Activated T-helper 2 cell treated with anti-CD3 and anti-CD28 coated beads, Interferon-gamma antibody, Interleukin-2, Interleukin-4, amounts not matched to agents 10 μg/mL and 5 μg/mL and 100 μg/mL, durations not matched to agents 14 hours and 24 hours and 36 hours (primary cell): ENCODE measurements at places on chromosomes 2 and 18. TPM values are rescaled to one million over a fixed set of nuclear protein-coding genes. Genes with fewer than 3 reads are reported as not detected.

GRCh38 chr2:162382278-162382677 lies 38.3 kb downstream of the GCA start:
- DNase-seq, result no peak

DNA sequence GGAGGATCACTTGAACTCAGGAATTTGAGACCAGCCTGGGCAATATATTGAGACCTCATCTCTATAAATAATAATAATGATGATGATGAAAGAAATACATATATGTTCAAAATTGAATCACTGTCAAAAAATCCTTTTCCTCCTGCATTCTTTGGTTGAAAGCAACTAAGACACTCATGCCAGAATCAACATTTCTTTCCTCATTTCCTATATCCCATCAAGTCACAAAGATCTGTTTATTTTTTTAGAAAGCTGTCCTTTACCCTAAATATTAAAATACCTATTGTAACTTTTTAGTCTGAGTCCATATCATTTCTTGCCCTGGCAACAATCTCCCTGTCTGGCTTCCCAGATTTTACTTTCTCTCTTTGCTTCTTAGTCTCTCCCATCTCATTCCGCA lies 31.8 kb upstream of the PPP4R3B start:
- DNase-seq, result no peak

DNA sequence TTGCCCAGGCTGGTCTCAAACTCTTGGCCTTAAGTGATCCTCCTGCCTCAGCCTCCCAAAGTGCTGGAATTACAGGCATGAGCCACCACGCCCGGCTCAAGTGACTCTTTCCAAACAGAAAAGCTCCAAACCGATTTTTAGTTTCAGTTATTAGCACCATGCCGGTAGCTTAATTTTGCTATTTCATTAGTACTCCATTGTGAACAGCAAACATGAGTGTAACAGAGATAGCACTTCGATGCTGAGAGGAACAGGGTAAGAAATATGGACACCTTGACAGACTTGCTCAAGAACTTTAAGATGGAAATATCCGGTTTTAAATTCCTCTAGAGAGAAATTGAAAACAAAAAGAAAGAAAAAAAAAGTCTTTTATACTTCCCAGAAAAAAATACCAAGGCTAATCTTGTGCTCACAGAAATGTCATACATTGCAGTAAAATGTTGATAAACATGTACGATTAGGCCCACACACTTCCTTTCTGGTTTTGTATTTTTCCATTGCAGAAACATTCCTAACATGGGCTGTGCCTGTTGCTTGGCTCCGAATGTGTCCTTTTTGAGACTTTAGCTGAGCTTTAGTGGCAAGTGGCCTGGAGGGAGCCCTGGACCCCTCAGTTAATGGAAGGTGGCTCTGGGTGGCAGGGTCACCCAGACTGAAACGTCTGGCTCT lies 18.3 kb downstream of the FHL2 start:
- no peak for DNase-seq

DNA sequence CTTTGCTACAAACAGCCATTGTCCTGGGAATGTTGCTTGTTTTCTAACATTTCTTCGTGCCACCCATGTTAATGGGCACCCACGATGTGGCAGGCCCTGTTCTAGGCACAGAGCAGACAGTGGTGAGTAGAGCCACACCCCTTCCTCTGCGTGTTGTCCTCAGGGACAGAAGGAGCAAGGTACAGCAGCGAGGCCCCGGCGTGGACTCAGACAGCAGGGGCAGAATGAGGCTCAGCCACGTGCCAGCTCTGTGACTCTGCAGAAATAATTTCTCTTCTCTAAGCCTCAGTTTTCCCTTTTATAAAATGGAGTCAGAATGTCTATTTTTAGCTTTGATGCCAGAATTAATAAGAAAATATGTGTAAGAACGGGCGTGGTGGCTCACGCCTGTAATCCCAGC lies 401.7 kb downstream of the TSN start:
- DNase-seq, result no peak

GRCh38 chr2:188601927-188602326 lies 310.3 kb downstream of the GULP1 start:
- no peak for DNase-seq

DNA sequence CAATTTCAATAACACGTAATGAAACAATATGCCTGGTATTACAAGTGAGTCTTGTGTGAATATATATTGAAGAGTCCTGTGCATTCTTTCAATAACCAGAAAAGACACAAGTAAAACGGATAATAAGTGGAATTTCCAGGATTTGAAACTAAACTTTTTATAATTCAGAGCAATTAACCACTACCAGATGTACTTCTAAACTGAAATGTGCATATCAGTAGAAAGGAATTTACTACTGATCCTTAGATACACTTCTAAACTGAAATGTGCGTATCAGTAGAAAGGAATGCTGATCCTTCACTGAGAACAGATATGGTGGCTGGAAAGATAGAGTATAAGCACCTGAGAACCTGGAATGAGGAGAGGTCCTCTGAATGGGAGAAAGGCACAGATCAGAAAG lies 470.9 kb upstream of the SPHKAP start:
- no peak for DNase-seq

DNA sequence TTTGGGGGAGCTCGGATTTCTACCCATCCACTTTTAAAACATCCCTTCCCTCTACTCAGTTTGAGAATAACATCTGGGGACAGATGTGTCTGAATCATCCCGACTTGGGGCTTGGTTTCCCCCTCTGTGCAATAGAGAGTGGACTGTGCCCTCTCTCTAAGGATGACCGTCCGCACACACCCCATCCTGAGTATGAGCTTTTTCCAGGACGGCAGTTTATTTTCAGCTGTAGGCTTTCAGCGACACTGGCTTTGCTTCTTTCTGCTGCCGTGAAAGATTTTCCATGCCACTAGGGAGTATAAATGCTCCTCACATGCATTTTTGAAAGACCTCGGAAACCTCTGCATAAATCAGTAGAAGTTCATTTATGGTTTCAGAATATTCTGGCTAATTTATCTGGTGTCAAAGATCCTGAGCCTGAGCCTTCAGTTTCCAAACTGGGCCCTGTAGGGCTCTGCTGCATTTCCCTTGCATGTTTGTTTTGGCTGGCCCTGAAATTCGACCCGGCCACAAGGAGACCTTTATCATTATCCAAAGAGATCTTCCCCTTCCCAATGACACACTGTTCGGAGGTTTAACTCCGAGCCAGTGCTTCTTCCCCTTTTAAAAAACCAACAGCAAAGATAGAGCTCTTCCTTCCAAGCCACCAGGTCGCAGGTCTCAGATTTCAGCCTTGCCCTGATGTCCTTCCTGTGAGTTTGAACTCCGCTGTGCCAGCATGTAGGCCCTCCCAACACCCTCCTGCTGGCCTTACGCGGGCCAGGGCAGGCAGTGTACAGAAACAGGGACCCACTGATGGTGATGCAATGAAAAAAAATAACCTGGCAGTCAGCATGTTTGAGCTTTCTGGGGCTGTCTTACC lies 53.3 kb downstream of the FECH start:
- no peak for DNase-seq

DNA sequence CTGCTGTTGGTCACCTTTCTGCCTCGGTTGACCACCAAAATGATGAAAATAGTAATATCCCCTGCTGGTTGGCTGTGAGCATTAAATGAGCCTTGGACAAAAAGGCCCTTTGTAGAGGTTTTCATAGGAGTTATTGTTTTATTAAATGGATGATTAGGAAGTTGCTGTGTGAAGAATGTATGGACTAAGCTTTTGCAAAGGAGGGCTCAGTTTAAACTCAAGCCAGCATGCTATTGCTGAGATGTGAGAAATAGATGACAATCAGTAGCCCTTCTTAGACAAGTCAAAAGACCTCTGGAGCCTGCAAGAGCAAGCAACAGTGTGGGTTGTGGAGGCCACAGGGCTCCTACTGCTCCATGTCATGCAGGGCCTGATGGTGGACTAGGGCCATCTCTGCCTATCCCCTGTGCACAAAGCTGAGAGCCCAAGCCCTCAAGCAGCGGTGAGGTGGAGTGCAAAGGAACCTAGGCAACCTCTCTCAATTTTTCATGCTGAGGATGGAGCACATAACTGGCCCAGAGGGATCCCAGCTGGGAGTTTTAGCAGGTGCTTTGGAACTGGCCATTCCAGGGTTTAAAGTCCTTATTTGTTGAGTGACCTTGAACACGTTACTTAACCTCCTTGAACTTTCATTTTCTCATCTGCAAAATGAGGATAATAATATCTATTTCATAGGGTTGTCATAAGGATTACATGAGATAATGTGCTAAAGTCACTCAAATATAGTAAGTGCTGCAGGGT lies 37.1 kb downstream of the FOSL2 start:
- no peak for DNase-seq

DNA sequence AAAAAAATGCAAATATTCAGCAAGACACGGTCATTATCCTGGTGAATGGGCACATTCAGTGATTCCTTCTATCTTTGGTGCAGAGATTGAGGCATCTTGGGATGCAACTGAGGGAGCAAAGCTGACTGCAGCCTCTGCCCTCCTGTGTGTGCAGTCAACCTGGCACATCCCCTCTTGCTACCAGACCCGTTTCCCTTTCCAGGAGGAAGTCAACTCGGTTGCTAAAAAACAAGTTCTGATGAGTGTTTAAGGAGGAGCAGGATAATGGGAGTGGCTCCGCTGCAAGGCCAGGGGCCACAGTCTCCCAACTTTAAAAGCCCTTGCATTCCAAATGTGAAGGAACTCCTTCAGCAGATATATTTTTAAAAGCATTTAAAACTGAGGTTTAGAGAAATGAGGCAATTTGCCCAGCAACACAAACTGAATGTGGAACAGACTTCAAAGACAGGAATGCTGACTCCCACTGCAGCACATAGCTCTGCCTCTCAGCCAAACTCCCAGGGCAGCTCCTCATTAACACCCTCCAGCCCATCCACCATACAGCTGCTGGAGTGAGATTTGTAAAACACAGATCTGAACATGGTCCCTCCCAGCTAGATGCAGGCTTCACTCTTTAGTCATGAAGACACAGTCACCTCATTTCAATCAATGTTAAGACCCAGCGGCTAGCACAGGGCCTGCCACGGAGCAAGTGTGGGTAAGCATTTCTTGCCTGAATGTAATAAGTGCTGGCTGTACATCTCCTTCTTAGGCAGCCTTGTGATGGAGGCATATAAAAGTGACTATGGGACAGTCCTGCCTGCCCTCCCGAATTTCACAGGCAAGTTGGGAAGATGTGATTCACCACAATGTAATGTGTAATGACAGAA lies 54.3 kb downstream of the VSNL1 start:
- DNase-seq, result no peak

- no peak for DNase-seq
These were observed 469.3 kb upstream of the RAB12 start for GRCh38 chr18:8139891-8140406.

TCF23 gene
- not detected in 2 replicates for total RNA-seq

SCN9A gene
- 0.16 TPM in 1 of 2 replicates, not detected in the other for total RNA-seq

OTOS gene
- total RNA-seq, result not detected in 2 replicates

MORN2 gene
- 4.1 and 4.7 TPM in 2 replicates for total RNA-seq

GPR55 gene
- total RNA-seq, result 0.57 and 0.78 TPM in 2 replicates
